Transverse colon (tissue), 4 donors: ENCODE measurements at places on chromosomes 2 and 18. TPM values are rescaled to one million over a fixed set of nuclear protein-coding genes. Genes with fewer than 3 reads are reported as not detected.

DNA sequence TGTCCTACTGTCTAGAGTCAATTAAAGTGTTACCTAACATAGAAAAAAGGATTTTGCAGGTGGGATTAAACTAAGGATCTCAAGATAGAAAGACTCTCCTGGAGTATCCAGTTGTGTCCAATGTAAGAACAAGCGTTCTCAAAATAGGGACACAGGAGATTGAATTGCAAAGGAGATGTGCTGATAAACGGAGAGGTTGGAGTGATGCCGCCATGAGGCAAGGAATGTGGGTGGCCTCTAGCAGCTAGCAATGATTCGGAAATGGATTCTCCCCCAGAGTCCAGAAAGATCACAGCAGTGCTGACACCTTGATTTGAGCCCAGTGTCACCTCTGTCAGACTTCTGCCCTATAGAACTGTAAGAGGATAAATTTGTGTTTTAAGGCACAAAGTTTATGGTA lies 24.1 kb upstream of the IL1RN start:
- DNase-seq, result no peak

GRCh38 chr18:50947899-50948298 lies 19.9 kb upstream of the ELAC1 start:
- no peak for DNase-seq

GRCh38 chr2:55888936-55889335 lies 34.6 kb downstream of the EFEMP1 start:
- no peak for DNase-seq

DNA sequence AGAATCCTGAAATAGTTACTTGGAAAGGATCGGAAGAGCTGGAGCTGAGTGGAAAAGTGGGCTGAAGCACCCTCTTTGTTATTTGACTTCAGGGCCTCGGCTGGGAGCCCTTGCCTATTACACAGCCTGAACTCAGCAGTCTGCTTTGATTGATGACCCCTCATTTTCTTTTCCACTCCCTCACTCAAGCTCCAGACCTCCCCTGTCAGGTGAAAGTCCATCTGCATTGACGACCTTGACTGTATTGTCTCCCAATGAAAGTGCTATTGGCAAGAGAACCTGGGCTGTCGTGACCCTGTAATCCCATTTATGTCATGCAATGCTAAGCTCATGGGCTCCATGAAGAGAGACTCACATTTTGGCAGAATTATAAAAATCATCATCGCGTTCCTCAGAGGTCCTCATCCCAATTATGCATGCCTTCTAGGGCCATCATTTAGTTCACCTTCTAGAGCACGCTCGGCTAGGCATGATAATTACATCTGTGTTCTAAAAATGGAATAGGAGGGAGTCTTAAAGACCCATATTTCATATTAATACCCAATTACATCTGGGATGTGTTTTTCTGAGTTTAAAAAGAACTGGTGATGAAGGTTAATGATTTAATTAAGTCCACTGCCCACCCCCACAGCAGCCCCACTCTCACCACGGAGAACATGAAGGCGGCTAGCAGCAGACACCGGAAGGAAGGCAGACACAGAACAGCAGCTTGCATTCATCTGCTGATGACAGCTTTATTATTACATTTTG lies 472.5 kb downstream of the PID1 start:
- no peak for DNase-seq

DNA sequence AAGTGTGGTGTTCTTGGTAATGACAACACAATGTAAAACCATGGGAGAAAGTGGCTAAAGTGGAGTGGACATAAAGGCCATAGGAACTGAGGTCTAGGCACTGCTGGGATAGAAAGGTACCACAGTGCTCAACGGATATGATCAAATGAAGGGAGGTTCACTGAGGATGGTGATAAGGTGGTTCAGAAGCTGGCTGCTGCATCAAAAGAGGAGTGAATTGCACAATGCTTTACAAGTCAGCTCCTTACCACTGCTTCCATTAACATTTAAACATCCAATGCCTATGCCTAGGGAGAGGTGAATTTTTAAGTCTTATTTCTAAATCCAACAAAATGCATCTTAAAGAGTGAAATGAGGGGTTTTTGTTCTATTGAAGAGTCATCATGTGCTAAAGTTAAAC lies 100.1 kb upstream of the ITGB6 start:
- no peak for DNase-seq

GRCh38 chr18:13313006-13313686 lies 94.6 kb downstream of the LDLRAD4 start:
- no peak for DNase-seq

DNA sequence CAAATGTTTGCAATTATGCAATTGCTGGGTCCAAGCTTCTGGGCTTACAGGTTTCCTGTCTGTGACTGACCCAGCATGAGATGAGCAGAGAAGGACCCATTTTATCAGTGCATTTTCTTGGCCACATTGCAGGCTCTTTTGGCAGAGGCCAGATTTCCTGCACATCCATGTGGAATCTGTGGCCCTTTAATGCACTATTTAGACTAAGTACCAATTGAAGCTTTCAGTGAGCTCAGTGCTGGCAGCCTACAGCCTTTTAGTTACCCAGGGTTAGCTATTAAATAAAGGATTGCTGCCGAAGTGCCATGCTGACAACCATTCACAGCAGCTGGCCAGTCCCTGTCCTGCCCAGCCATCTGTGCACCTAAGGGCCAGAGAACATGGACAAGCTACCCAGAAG lies 165.0 kb downstream of the ANKRD30B start:
- DNase-seq, result no peak

DNA sequence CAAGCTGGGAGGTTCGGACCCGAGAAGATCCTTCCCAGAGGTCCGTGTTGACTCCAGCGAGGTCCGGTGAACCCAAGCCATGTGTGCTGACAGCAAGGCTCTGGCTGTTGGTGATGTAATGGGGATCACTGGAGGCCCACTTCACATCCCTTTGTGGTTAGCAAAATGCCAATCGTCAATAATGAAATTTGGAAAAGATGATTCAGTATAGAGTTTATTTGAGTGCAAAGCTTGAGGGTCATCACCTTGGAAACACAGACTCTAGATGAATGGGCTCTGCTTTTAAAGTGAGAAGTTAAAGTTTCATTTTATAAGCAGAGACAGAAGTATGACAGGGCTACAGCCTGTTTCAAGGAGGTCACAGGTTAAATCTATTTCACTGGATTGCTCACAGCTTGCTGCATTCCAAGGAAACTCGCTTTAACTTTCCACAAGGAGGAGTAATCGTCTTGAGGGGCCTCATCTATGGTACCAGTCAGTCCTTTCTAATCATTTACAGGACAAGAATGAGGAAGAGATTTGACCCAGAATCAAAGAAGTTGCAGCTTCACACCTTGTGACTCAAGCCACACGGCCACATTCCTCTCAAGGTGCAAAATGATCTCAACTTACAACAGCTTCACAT lies 140.5 kb downstream of the TPO start:
- no peak for DNase-seq

DNA sequence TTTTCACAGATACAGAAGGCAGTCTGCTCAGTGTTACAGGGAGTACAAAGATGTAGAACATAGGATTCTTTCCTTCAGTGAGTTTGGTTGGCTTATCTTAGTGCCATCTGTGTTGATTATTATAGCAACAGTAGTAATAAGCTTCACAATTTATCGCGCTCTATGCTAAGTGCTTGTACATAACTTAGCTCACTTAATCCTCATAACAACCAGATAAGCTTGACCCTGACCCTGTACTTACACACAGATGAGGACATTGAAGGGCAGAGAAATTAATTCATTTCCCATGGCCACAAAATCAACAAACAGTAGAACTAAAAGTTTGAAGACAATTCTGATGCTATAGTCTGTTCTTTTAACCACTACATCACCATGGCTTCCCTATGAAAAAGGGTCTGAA lies 121.8 kb downstream of the SPHKAP start:
- DNase-seq, result no peak

- no peak for DNase-seq
Observed at GRCh38 chr2:120658770-120659158, 76.9 kb upstream of the GLI2 start.

SP140L gene
- 6.8 TPM for total RNA-seq

CPLX4 gene
- not detected for total RNA-seq

BUB1 gene
- 6.7 TPM for total RNA-seq

MAP2 gene
- 6.4 TPM for total RNA-seq

SERPINB12 gene
- not detected for total RNA-seq
